Cerebellar nuclear complex (tissue), 1 donor: ENCODE measurements at places on chromosomes 11 and 22.

- DNase-seq = no peak
Measured at GRCh38 chr11:20397281-20397680, 9.8 kb downstream of the PRMT3 start.

DNA sequence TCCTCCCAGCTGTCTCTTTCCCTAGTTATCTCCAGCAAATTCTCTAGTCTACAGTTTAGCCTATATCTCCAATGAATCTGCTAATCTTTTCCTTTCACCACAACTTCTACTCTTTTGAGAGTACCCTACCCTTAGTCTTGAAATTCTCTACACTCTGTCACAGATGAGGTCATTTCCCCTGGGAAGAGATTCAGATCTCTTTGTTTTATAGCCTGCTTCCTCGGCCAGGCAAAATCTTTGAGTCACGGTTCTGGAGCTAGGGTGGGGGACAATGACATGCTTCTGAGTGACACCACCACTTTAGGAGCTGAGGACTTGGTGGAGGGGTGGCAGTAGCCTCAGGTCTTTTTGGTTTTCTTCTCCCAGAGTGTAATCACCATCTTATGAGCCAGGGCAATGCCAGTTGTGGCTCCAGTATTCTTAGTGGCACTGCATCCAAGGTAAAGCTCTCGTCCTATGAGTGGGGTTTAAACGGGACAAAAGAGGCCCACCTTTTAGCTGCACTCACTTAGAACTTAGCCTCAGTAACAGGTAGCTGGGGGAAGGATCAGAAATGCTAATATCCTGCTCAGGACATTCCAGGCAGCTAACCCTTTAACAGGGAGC lies 98.5 kb upstream of the RRM1 start:
- DNase-seq = no peak

DNA sequence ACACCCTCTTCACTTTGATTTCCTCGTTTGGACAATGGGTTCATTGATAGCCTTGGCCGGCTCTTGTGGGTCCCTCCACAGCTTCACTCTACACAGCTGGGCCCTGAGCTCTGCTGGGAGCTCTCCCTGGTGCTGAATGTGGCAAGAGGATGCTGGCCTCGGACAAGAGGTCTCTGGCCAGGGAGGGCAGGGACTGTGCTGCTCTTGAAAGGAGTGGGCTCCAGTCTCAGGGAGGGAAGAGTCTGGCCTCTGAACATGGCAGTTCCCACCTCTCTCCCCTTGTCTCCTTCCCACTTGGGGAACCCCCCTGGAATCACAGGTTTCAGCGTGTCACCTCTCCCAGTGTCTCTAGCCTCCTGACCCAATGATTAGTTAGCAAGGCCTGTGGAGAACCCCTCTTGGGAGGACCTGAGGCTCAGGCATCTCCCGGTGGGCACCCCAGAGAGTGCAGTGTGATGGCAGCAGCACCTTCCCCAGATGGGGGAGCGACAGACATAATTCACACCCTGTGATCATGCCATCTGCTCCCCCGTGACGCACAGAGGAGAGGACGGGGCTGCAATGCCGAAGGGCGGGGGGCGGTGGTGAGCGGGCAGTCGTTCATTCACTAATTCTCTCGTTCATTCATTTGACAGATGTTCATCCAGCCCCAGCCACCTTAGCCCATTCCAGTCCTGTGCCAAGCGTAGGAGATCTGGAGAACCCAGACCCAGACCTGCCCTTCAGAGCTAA lies 2.8 kb upstream of the CABP7 start:
- DNase-seq = no peak

GRCh38 chr11:98296091-98296880 lies 724.5 kb upstream of the CNTN5 start:
- no peak for DNase-seq

DNA sequence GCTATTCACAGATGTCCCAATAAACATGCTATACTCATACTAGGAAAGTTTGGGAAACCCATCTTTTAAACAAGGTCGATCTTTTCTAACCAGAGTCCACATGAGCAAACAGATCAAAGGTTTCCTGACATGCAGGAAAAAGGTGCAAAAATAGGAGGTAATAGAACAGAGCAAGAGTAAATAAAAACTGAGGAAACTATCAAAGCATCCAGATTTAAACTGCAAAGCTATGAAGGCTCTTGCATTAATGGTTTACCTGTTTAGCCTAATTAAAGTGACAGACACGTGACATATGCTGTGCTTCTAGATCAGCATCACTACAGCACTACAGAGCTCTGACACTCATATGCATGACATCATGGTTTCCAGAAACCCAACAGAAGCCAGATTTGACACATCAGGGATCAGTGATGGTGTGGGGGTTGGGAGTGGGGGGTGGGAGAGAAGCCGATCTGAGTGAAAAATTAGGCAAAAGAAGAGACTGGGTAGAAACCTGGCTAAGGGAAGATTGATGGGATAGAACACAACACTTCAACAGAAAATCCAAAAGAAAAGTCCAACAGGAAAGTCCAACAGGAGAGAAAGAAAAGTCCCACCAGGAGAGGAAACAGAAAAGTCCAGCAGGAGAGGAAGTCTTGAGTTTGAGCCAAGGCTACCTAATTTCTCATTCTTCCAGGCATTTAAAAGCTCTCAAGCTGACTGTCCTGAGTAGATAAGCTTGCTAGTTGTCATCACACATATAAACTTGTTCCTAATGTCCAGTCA lies 262.3 kb downstream of the SOX6 start:
- DNase-seq = no peak

DNA sequence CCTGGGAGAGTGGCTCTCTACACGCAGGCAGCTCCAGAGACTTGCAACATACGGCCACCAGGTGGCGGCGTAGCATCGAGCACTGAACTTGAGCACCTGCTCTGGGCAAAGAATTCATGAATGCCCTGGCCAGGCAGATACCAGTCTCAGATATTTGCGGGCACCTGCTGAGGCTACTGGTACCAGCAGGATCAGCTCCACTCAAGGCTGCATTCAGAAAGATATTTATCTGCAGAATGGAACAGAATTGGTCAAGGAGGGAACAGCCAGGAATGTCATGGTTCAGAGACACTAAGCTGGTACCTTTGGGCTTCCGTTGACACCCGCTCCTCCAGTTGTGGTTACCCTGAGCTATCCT lies 10.8 kb upstream of the CCDC86 start:
- DNase-seq = no peak

- DNase-seq = no peak
Measured at GRCh38 chr22:38955926-38956325, 1.5 kb upstream of the APOBEC3A start.

GRCh38 chr22:21026783-21027692 lies 5.3 kb downstream of the SLC7A4 start:
- DNase-seq = no peak

DNA sequence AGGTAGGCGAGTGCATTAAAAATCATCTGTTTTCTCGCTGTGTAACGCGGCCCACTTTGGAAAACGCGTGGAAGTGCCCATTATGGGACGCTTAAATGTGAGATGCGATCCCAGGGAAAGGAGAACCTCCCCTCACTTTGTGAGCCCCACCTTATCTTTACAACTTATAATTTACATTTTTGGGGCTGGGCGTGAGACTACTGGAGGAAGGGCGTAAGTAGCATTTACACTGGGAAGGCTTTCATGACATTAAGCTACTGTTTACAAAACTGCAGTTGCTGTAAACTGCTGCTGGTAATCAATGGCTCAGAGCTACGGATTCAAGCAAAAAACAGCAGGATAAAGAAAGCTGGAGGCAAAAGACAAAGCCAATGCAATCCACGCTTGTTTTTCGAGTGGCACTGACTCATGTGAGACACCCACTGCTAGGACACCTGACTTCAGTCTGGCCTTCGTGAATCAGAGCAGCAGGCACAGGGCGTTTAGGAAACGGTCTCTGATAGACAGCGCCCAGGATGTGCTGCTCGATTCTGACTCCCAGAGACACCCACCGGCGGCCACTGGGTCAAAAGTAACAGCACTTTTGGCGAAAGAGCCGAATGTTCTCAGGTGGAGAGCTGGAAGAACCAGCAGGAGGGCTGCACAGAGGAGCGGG lies 78.3 kb downstream of the TRMU start:
- DNase-seq = no peak

GRCh38 chr11:88282747-88283515 lies 54.6 kb downstream of the CTSC start:
- DNase-seq = no peak

DNA sequence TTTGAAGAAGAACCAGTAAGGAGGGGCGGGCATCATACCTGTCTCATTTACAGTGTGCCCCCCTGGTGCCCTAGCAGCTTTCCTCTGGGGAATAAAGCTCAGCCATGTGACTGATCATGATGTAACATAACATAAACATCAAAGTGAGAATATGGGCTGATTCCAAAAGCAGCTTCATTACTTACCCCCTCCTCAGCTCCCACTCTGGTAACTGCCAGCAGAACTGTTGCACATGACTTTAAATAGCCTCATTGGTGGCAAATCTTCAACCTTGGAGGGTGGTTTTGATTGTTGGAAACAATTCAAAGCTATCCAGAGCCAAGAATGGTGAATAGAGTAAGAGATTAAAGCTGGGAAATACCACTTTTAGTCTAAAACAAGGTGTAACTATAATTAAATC lies 384.6 kb downstream of the BUD13 start:
- DNase-seq = no peak

- DNase-seq = no peak
Measured at GRCh38 chr11:36311926-36312595, 16.0 kb downstream of the PRR5L start.

DNA sequence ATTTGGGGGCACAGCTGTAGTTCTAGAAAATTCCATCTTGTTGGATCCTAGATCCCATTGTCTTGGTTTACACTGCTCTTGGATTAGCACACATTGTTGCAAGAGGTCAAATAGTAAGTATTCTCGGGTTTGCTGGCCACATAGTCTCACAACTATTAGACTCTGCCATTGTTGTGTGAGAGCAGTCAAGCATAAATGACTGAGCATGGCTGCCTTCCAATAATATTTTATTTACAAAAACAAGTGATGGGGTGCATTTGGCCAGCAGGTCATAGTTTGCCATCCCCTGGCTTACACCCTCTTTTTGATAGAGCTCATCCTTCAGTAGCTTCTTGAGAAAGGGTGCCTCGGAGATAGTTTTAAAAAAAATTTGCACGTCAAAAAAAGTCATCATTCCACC lies 77.9 kb upstream of the ALX4 start:
- DNase-seq = no peak

DNA sequence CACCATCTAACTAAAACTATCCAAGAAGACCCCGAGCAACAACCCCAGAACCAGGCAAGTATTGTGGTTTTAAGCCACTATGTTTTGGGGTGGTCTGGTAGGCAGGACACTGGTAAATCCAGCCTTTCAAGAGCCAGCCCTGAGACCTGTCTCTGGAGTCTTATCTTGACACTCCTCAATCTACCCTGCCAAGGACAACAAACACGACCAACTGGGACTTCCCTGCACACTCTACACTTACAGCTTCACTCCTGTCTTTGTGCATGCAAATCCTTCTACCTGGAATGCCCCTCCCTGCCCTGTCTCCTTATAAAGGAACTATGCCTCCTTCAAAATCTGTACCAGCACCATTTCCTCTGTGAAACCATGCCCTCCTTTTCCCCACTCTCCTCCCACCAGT lies 107.3 kb downstream of the RPL27A start:
- DNase-seq = no peak

- no peak for DNase-seq
Measured at GRCh38 chr11:73376803-73377629, 817 bp downstream of the RELT start.

DNA sequence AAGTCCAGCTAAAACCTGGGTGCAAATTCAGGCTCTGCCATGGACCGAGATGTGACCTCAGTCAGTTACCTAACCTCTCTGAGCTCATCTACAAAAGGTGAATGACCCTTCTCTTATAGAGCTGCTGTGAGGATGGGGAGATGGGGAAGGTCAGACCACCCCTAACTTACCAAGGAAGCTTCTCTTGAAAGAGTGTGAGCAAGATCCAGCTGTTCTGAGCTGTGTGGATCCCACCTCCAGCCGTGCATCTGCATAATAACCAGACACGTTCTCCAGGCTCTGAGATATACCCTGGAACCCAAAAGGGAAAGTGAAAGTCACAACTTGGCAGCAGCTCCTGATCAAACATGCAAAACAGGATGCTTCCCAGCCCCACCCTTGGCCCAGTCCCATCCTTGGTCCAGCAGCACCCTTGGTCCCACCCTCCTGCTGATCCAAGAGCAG lies at the start of gene APOL3:
APOL3 (minus strand) TSS at position 257 of the 444 bp plus-strand sequence. CDS start 11,700 bp downstream, outside the sequence.
- no peak for DNase-seq

- no peak for DNase-seq
Measured at GRCh38 chr22:45208993-45209838, 31.5 kb downstream of the KIAA0930 start.

DNA sequence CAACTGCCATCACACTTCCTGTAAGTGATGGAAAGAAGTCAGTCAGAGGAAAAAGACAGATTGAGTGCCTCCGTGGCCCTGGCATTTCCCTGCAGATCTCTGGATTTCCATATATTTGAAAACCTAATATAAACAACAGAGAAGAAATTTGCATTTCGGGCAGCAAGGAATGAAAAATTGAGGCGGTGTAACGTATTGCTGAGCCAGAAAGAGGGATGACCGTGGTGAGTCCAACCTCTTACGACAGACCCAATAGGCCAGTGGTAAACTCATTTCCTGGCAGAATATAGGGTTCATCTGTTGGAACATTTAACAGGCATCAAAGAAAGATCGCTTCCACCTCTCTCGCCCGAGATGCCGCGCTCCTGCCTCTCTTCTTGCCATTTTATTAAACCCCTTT lies 336.5 kb downstream of the MIAT start:
- DNase-seq = no peak

- no peak for DNase-seq
Measured at GRCh38 chr11:14309425-14310192, 49.4 kb downstream of the RRAS2 start.

- DNase-seq = no peak
Measured at GRCh38 chr11:35295751-35296150, 123.6 kb downstream of the SLC1A2 start.

GRCh38 chr11:73804712-73805111 lies 17.0 kb downstream of the MRPL48 start:
- DNase-seq = no peak

DNA sequence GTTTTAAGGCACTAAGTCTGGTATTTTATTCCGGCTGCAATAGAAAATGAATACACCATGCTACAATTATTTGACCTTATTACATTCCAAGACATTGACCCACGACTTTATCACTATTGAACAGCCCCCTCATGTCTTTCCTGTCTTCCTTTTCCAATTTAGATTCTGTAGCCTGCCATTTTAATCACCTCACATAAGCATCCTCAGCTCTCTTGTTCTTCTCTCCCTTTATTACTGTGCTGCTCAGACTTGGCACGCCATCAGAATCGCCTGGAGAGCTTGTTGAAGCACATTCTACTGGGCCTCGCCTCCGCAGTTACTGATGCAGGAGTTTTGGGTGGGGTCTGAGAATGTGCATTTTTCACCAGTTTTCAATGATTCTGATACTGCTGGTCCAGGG lies 38.7 kb upstream of the SWAP70 start:
- no peak for DNase-seq
